ENCODE measurements at places on chromosomes 5 and 9. TPM values are rescaled to one million over a fixed set of nuclear protein-coding genes. Genes with fewer than 3 reads are reported as not detected.

- DNase-seq, result no peak
Observed at GRCh38 chr5:2129568-2130272, 247.0 kb upstream of the IRX4 start.

DNA sequence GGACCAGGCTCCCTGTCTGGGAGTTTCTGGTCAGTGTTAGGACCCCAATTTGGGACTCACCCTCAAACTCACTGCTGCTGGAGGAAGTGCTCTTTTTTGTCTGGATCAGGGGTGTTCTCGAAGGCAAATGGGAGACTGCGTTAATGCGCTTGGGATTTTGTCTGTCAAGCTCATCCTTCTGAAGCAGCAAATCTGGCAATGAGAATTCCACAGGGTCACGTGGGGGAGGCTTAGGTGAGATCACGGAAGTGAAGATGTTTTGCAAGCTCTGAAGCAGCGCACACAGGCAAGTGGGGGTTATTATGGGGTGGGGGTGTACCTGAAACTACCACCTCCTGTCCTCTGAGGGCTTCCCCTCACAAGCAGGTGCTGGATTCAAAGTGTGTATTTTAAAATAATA is 10.5 kb upstream of the TEX53 start:
- DNase-seq, result no peak

DNA sequence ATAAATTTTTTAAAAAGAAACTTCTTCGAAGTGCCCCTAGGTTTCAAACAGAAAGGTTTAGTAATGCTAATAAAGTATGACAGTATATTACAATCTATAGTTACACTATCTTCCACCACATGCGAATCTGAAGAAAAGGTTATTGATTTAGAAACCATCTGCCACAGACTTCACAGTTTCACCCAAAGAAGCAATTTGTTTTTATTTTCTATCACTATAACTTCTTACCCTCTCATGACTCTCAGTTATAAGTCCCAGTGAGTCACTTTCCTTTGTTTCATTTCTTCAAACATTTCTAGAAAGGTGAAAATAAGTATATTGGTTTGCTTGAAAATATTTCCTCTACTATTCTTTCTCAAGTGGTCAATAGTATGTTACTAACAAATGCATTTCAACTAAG is 93.6 kb downstream of the MCTP1 start:
- DNase-seq, result no peak

- no peak for DNase-seq
Observed at GRCh38 chr9:98045234-98046179, 11.0 kb upstream of the NANS start.

DNA sequence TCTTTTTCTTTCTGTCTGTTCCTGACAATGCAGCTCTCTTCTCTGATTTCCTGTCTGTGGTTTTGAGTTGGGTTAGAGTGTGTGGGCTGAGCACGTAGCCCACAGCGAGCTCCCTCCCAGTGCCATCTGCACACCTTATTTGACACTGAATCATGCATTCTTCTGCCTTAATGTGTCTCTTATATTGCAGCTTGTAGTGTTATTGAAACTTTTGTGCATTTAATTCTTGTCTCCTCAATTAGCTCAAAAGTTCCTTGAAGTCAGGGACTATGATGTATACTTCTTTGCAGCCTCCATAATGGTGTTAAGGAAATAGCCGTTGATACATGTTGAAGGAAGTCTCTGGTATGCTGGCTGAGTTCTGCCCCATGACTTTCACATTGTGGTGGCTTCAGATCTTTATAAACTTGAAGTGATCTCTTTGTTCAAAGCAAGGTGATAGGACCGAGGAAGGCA is 576.2 kb upstream of the CLINT1 start:
- no peak for DNase-seq

DNA sequence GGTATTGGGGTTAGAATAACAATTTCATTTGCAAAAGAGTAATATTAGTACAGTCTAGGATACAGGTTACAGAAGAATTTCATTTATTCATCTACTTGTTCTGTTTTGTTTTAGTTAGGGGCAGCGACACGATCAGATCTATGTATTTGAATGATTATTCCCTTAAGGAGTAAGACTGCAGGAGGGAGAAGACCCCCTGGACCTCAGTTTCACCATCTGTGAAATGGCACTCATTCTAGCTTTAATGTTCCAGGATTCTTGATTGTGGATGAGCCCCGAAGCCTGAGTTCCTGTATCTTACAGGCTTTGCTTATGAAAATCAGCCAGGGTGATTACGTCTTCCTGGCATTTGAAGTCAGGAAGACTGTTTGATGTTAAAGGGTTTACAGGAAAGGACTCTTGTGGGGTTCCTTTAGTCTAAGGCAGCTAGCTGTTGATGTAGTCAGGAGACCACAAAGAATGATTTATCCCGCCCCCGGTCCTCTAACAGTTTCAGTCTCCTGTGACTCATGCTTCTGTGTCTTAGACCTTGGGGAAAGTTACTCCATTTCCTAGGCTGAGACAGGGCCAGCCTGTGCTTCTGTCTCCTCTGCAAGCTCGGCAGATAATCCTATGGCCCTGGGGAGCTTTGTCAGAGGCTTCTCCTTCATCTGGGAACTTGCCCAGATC is 11.5 kb downstream of the SMIM3 start:
- no peak for DNase-seq

- peak; percentile 58 for DNase-seq
Observed at GRCh38 chr5:10354048-10354872, 765 bp downstream of the MARCHF6 start.

DNA sequence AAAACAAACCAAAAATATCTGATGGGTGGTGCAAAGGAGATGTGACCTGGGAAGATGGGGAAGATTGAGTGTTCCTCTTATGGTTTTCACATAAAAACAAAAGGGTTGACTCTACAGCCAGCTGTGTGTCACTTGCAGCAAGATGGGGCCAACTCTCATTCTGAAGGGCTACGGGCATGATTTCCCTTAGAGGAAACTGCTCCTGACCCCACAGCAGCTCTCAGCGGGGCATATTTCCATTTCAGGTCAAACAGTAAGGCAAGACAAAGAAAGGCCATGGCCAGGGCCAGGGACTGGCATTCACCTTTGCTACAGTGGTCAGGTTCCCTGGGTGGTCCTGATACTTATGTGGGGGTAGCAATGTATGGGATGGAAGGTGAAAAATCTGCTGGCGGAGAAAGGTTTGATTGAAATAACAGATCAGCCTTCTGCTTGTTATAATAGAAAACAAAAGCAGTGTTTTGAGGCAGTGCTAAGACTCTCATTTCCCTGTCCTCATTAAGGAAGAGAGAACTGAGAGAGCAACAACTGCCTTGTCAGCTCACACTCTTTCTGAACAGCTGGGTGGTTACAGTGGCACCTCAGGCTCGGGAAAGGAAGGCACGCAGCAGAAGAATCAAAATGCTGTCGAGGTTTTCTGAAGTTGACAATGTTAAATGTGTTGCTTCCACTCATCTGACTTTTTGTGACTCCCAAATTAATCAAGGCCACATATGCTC is 120.7 kb upstream of the PCA3 start:
- no peak for DNase-seq

GRCh38 chr5:151697452-151697851 is 10.7 kb upstream of the SPARC start:
- DNase-seq, result no peak

- DNase-seq, result no peak
Observed at GRCh38 chr5:386432-387341, 56.3 kb upstream of the EXOC3 start.

DNA sequence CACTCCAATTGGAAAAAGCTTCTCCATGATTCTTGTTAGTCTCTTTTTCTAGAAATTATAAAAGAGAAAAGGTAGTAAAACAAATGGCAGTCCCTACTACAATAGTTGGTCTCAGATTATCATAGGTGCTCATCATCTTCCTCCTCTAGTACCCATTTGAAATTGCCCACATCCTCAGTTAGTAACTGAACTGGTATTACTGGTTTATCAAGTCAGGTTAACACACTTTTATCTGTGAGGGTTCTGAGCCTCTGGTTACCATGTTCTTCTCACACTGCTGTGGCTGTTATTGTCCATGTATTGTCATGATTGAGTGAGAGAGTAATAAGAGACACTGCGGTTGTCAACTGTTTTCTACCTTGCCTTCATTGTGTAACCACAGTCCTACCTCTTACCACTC is 901.7 kb downstream of the TLE1 start:
- no peak for DNase-seq

DNA sequence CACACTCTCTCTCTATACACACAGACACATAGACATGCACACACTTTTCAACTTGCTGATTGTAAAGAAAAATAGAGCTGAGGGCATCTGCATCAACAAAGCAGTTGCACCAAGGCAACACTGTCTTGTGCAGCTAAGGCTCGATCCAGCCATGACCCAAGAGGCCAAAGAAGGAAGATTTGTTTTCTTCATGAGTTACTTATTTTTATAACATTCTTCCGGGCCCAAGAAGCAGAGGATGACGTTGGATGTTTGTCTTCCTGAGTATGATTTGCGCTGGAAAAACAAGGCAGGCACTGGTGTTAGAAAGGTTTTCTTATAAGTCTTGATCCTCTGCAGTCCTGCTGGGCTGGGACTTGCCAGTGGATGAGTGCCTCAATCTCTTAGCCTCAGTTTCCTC is 344.1 kb downstream of the ADAMTS6 start:
- no peak for DNase-seq

DNA sequence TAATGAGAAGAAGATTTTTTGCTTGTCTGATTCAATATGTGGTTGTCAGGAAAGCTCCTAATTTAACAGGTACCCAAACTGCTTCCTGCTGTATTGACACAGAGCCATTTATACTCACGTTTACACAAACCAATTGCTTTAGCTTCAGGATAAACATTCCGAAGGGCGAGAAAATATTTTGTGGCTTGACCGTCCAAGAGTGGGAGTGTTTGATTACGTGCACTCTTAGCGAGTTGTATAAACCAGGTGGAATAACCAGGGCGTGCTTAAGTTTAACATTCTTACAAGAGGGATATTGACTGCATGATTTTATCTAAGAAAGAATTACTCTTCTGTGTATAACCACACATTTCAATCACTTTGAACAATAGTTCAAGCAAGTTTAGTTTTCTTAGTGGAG is 278.7 kb upstream of the TYRP1 start:
- no peak for DNase-seq

GRCh38 chr5:14258840-14259239 is 115.7 kb downstream of the TRIO start:
- DNase-seq, result no peak

GRCh38 chr5:125149110-125149509 is 402.7 kb upstream of the ZNF608 start:
- DNase-seq, result no peak

DNA sequence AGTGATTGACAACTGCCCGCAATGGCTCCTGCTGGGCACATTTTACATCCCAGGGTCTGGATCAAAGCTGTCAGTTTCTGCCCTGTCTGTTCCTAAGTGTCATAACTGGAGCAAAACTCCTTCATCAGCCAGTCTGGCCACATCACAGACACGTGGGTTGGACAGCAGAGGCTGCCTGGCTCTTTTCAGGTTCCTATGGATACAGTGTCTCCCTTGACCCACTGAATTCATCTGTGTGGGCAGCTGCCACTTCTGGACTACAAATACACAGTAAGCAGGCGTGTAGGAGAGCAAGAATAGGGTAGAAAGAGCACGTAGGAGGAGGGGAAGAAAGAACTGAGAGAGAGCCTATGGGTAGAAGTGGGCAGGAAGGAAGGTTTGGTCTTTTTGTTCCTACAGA is 238.0 kb downstream of the ENC1 start:
- DNase-seq, result no peak

The XPA gene
- 11.4 TPM for total RNA-seq

The LARP1 gene
- 28.8 TPM for total RNA-seq

The PTPRD gene
- 15.0 TPM for total RNA-seq

The SH3RF2 gene
- total RNA-seq, result 14.6 TPM

The SLC4A9 gene
- total RNA-seq, result not detected

Measured in G401 (cell line).